ENCODE measurements at places on chromosomes 1 and 21. TPM values are rescaled to one million over a fixed set of nuclear protein-coding genes. Genes with fewer than 3 reads are reported as not detected.

GRCh38 chr1:228848406-228848805 lies 113.1 kb downstream of the RHOU start:
- DNase-seq = no peak

- no peak for DNase-seq
Measured at GRCh38 chr1:232238009-232238408, 391.9 kb downstream of the SIPA1L2 start.

DNA sequence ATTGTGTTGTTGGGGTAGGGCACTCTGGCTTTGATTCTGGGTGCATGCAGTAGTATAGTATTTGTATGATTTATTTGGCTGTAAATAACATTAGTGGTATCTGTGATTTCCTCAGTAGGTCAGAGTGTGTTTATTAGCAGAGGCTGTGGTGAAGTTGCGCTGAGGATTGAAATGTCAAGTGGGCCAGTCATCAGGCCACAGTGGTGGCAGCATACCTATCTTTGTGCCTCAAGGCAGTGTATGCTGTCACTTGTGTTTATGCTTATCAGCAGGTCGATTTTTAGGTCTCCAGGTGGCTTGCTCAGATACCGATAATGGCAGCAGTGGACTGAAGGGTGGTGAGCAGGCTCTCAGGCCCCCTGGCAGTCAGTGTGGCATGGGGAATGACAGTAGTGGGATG lies 11.3 kb downstream of the LY9 start:
- no peak for DNase-seq

DNA sequence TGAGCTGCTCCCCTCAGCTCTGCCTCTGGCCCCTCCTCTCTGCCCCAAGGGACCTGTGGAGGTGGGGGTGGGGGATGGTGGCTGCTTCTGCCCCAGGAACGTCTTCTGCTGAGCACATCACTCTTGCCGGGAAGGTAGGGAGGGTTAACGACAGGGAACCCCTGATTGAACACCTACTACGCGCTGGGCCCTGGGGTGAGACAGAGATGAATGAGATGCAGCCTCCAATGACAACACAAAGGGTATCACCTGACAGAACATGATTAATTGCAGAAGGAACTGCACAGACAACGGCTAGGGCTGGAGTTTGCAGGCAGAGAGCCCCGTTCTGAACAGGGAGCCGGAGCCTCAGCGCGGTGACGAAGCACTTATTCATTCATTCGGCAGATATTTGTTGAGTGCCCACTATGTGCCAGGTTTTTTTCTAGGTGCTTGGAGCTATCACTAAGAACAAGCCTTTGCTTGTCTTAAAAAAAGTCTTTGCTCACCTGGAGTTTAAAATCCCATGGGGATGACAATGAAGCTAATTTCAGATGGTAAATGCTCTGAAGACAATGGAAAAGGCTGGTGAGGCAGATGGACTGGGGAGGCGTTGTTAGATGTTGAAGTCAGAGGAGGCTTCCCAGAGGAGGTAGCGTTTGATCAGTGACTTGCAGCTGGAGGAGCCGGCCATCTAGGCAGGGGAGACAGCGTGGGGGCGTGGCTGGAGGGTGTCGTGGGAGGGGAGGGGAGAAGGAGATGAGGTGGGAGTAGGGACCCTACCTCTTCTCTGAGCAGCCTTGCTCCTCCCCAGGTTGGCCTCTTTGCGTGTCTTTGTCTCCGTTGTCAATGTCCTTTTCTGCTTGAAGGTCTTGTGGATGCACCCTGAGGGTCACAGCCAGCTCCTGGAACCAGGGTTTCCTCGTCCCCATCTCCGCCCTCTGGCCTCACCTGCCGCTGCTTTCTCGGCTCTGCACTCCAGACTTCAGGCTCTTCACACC lies 103.1 kb upstream of the CSF3R start:
- DNase-seq = no peak

DNA sequence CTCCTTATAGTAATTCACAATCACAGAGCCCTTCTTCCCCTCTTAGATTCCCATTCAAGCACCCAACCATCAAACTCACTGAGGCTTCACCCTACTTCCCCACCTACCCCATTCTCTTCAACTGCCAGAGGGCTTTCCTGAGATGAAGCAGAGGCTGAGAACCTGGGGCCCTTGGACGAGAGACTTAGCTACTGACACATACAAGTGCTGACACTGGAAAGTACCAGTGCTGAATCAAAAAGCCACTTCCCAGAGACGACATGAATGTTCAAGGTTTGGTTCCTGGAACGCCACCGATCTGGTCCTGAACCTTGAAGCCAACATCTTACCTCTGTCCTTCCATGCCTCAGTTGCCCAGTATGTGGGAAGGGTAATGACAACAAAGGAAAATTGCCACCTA lies 16.6 kb upstream of the RAP1A start:
- DNase-seq = no peak

GRCh38 chr1:109216662-109217061 lies 2.9 kb downstream of the SARS1 start:
- no peak for DNase-seq

DNA sequence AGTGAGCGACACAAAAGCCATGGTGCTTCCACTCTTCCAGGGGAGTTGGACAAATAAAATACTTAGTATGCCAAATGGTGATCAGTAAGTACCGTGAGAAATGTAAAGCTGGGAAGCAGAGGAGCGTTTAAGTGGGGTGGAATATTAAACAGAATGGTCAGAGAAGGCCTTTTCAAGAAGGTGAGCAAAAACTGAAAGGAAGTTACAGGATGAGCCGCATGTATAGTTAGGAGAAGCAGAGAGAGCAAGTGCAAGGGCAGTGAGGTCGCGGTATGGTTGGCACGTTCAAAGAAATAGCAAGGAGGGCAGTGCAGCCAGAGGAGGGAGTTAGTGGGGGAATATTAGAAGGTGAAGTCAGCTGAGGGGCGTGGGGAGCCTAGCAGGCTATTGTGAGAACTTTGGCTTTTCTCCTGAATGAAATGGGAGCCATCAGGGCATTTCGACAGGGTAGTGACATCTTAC lies 748 bp upstream of the ATP6V0B start:
- DNase-seq = no peak

GRCh38 chr1:1562556-1563195 lies 12.0 kb downstream of the SSU72 start:
- DNase-seq = no peak

- peak; percentile 56 for DNase-seq
Measured at GRCh38 chr1:27350663-27351540, 9.1 kb downstream of the SYTL1 start.

DNA sequence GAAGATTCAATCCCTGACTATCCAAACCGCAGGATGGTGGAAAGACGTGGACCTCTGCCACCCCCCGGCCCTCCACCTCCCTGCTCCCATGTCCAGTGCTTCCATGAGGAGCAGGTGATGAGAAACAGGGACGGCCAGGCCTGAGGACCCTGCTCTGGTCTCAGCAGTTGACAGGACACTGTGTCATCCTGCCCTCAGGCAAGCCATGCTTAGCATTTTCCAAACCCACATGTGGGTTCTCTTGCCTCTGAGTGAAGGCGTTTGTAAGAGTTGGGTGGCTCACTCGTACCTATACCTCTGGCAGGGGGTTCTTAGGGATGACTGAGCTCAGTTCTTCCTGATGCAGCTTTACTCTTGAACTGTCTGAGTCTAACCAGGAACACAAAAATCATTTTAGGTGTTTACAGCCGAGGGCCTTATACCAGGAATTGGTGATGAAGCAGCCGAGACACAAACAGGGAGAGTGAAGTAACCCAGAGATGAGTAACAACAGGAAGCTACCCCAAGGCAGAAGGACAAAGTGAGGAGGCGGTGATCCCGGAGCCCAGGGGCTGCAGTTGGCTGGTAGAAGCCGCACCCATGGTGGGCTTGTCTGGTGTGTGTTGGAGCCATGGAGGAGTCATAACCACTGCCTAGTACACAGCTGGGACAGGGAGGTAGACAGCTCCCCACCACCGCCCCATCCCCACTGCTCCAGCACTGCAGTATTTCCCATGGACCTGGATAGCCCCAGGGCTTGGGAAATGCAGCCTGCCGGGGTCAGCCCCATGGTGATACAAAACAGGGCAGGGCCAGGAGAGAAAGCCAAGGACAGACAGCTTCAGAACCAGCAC lies 21.4 kb downstream of the MYBPH start:
- no peak for DNase-seq

DNA sequence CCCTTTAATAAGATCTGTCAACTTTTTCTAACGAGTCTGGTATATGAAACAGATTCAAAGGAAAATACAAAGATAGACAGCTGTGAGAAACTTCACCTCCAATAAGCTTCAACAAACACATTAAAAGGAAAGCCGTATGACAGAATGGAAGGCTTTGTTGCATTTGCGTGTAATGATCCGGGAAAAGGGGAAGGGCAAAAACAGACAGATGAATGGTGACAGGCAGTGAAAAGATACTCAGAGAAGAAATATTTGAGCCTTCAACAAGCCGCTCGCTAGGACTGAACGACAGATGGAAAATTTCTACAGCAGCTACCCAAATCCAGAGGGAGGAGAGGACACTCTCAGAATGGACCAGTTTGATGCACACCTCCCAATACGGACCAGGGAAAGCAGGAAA lies 14.9 kb downstream of the COPA start:
- no peak for DNase-seq

DNA sequence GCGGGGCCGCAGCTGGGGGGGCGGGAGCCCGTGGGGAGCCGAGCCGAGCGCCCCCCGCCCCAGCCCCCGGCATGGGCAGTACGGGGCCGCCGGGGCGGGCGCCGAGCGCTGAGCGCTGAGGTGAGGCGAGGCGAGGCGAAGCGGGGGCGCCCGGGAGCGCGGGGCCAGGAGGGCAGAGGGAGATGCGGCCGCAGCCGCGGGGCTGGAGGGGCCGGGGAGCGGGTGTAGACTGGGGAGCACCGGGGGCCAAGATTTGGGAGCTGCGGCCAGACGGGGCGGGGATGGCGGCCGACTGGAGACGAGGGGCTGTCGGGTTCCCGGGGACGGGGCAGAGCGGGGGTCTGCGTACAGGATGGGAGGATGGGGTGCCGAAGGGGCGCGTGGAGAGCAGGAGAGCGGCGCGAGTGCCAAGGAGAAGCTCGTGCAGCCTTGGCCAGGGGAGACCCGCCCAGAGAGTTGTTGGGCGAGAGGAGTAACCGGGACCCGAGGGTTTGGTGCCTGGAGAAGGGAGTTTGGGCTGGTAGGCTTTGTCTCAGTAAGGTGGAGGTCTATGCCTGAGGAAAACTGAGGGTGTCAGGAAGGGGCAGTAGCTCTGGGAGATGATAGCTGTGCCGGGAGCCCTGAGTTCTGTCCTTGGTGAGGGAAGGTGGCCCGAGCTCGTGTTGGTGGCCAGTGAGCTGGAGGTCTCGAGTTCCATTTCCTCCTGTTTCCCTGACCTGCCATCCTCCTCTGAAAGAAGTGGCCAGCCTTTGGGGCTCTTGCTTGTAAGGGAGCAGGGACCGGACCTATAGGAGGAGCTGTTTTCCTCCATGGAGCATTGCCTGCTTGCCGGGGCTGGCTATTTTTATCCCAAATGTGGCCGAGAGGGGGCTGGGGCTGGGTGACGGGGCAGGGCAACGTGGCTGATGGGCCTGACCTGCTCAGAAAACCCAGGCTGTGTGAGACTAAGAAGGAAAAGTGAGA lies 539 bp downstream of the ATP8B2 start:
- peak; percentile 90 for DNase-seq

- DNase-seq = no peak
Measured at GRCh38 chr1:19678493-19678892, 13.8 kb downstream of the HTR6 start.

GRCh38 chr1:183719289-183719688 lies 66.2 kb upstream of the APOBEC4 start:
- no peak for DNase-seq

- no peak for DNase-seq
Measured at GRCh38 chr1:210908257-210908656, 225.7 kb downstream of the KCNH1 start.

DNA sequence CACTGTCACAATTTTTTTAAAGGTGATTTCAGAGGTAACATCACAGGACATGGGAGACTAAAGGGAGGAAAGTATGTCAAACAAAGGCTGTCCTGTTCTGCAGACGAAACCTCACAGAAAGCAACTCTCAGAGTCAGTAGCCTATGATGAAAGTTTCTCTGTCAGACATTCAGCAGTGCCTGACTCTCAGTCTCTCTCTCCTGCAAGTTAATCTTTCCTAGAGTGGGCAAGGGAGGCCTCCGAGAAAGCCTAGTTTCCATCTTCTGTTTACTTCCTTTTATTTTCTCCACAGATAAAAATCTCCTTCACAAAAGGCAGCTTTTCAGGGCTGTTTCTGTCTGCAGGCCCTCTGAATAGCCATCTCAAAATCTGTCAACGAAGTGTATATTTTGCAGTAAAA lies 24.9 kb upstream of the FMO2 start:
- DNase-seq = no peak

GRCh38 chr1:219651993-219652392 lies 39.1 kb upstream of the ZC3H11B start:
- no peak for DNase-seq

DNA sequence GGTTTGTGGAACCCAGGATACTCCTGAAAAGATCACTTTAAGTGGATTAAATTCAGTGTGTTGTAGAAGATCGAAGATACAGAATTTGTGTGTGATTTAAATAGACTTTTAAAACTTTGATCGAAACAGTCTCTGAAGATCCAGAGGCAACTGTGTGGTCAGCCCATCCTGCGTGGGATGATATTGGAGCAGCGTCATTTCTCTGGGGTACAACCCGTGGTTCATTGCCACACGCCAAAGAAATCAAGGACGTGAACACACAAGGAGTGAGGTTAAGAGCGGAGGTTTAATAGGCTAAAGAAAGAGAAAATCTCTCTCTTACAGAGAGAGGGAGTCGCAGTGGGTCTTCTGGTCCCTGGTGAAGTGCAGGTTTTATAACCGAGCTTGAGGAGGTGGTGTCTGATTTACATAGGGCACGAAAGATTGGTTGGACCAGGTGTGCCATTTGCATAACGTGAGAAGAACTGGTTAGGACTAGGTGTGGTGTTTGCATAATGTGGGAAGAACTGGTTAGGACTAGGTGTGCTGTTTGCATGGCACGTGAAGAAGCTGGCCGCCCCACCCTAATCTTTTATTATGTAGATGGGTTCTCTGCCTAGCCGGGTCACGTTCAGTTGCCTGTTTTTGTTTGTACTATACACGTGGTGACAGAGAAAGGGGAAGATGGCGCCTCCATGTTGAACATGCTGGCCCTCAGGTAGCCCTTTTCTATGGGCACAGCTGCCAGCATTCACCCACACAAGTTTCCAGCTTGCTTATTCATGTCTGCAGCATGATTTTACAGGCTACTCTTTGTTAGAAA lies 82.3 kb downstream of the ADSS2 start:
- DNase-seq = no peak

The HDGF gene
- 175 TPM for total RNA-seq

The BLACAT1 gene
- 2.2 TPM for total RNA-seq

The SYT6 gene
- 2.1 TPM for total RNA-seq

The TNN gene
- 4.1 TPM for total RNA-seq

The ALX3 gene
- total RNA-seq = not detected

The FABP3 gene
- total RNA-seq = 1.1 TPM

The NFASC gene
- 3.8 TPM for total RNA-seq
